ENCODE measurements at places on chromosomes 5 and 9. TPM values are rescaled to one million over a fixed set of nuclear protein-coding genes. Genes with fewer than 3 reads are reported as not detected.

SNX24 gene
- 14.0 TPM for total RNA-seq

TLE4 gene
- 50.9 TPM for total RNA-seq

SLC6A3 gene
- 0.53 TPM for total RNA-seq

GPR151 gene
- total RNA-seq, result not detected

GRCh38 chr5:11683666-11684065, 220.6 kb downstream of the CTNND2 start:
- no peaks in the 10 kb centered on the region for H3K36me3 ChIP-seq
- peaks cover 9% of the 10 kb centered on the region for H3K4me1 ChIP-seq
- H3K4me3 ChIP-seq, result no peak overlapping the region
- DNase-seq, result no peak
- H3K27ac ChIP-seq, result no peak overlapping the region
- H3K27me3 ChIP-seq, result no peaks in the 10 kb centered on the region

DNA sequence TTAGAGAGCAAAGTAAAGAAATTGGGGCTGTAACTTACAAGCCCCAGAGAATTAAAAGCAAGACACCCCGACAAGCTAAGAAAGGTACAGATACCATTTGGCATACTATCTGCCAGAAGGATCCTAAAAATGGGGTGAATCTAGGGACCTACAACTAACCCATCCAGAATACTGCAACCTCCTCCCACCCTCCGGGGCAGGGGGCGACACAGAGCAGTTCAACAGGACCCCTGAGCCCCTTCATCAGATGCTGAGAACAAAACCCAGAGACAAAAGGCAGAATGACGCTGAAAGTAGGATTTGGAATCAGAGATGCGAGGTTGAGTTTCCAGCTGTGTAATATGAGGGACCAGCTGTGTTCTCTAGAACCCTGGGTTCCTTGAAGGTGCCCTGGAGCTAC, 71.2 kb downstream of the EPB41L4B start:
- H3K4me3 ChIP-seq, result no peak overlapping the region
- peaks cover 14% of the 10 kb centered on the region for H3K36me3 ChIP-seq
- DNase-seq, result peak; percentile 70
- H3K27ac ChIP-seq, result peak overlapping the region; percentile 69
- H3K27me3 ChIP-seq, result no peaks in the 10 kb centered on the region

DNA sequence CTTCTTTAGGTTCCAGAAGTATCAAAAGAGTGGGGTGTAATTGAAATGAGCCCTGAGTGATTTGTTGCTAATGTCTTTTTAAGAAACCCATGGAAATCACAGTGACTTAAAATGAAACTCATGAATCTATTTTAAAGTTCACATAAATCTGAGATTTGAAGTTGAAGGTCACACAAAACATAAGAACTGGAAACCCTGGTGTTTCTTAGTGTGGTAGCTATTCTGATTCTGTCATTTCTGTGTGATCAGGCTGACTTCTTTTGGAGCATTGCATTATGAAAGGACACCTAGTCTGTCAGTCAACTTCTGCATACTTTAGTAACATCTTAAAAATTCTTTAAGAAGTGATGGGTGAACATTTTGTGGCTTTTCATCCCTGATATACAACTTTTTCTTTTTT, 448.8 kb downstream of the TLE4 start:
- no peaks in the 10 kb centered on the region for H3K36me3 ChIP-seq
- H3K27ac ChIP-seq, result no peak overlapping the region
- no peak overlapping the region for H3K4me3 ChIP-seq
- no peak for DNase-seq
- H3K4me1 ChIP-seq, result no peaks in the 10 kb centered on the region
- no peaks in the 10 kb centered on the region for H3K27me3 ChIP-seq

- peaks cover 3% of the 10 kb centered on the region for H3K27me3 ChIP-seq
- no peak overlapping the region for H3K4me3 ChIP-seq
- H3K4me1 ChIP-seq, result no peaks in the 10 kb centered on the region
Measured at GRCh38 chr5:36310138-36310537, 8.4 kb upstream of the RANBP3L start.

GRCh38 chr5:130692770-130693169, 472.3 kb downstream of the HINT1 start:
- H3K27me3 ChIP-seq, result no peaks in the 10 kb centered on the region
- H3K36me3 ChIP-seq, result no peaks in the 10 kb centered on the region
- no peak overlapping the region for H3K4me3 ChIP-seq
- no peaks in the 10 kb centered on the region for H3K4me1 ChIP-seq
- DNase-seq, result no peak

- peaks cover 41% of the 10 kb centered on the region for H3K27me3 ChIP-seq
- H3K4me1 ChIP-seq, result peaks cover 11% of the 10 kb centered on the region
- no peak overlapping the region for H3K27ac ChIP-seq
- no peak overlapping the region for H3K4me3 ChIP-seq
- no peaks in the 10 kb centered on the region for H3K36me3 ChIP-seq
Measured at GRCh38 chr5:134110382-134110781, 4.1 kb upstream of the TCF7 start.

DNA sequence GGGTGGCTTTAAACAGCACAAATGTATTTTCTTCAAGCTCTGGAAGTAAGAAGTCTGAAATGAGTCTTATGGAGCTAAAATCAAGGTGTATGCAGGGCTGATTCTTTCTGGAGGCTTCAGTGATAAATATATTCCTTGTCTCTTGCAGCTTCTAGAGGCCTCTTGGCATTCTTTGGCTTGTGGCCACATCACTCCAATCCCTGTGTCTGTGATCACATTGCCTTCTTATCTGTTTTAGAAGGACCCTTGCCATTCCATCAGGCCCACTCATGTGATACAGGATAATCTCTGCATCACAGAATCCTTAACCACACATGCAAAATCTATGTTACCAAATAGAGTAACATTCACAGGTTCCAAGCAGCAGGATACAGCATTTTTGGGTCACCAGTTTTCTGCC, 917.8 kb upstream of the C9orf72 start:
- no peak overlapping the region for H3K27ac ChIP-seq
- peaks cover 3% of the 10 kb centered on the region for H3K4me1 ChIP-seq
- H3K27me3 ChIP-seq, result no peaks in the 10 kb centered on the region
- H3K4me3 ChIP-seq, result no peak overlapping the region

- no peaks in the 10 kb centered on the region for H3K4me1 ChIP-seq
- H3K27me3 ChIP-seq, result no peaks in the 10 kb centered on the region
- DNase-seq, result no peak
- H3K27ac ChIP-seq, result no peak overlapping the region
- H3K4me3 ChIP-seq, result no peak overlapping the region
Measured at GRCh38 chr5:131110256-131110594, 54.8 kb downstream of the HINT1 start.

DNA sequence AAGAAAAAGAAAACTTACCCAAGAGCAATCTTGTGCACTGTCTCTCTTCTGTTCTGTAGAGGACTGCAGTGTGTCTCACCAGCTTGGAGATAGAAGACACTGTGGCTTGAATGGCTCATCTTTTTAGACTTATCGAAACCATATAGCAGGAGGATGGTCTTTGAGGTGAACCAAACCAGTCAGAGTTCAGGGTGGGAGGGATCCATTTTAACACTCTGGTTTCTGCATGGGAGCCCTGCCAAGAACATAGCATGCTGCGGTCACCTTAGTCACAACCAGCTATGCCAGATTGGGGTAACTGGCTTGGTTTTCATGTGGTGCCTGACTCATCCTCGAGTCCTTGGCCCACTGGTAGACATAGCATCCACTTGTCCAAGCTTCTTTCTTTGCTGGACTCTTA, 135.1 kb downstream of the PAPPA start:
- H3K27me3 ChIP-seq, result peaks cover 68% of the 10 kb centered on the region
- H3K4me1 ChIP-seq, result peaks cover 37% of the 10 kb centered on the region
- no peak overlapping the region for H3K4me3 ChIP-seq
- H3K27ac ChIP-seq, result no peak overlapping the region
- no peak for DNase-seq
